Activated CD4-positive, alpha-beta T cell treated with anti-CD3 and anti-CD28 coated beads for 1 hour (primary cell): ENCODE measurements at places on chromosomes 11 and 22.

DNA sequence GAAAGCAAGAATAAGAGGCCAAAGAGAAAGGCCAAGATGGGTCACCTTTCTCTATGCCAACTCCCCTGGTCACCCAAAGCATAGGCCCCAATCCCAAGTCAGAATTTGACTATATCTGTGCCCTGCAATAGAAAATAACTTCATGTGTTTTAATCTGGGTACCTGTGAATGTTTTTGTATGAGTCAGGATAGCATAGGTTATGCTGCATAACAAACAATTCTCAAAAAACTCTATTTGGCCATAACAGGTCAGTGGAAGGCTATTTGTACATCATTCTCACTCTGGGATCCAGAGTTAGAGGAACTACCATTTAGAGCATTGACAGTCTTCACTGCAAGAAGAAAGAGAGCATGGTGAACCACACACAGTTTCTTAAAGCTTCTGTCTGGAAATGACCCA, 167.3 kb downstream of the DBX1 start:
- DNase-seq, result no peak

- DNase-seq, result no peak
Observed at GRCh38 chr11:110797453-110797852, 85.2 kb upstream of the ARHGAP20 start.

DNA sequence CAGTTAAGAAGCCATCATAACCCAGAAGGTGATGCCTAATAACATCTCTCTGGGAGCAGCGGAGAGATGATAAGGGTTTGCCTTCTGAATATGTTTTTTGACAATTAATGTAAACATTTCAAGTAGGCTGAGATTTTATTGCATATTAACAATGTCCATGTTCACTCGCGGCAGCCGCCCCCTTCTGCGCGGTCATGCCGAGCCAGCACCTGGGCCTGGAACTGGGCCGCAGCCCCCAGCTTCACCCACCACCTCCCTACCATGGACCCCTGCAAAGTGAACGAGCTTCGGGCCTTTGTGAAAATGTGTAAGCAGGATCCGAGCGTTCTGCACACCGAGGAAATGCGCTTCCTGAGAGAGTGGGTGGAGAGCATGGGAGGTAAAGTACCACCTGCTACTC, 4.3 kb upstream of the SAA1 start:
- DNase-seq, result no peak

- no peak for DNase-seq
Observed at GRCh38 chr11:134469627-134470026, 57.6 kb upstream of the B3GAT1 start.

DNA sequence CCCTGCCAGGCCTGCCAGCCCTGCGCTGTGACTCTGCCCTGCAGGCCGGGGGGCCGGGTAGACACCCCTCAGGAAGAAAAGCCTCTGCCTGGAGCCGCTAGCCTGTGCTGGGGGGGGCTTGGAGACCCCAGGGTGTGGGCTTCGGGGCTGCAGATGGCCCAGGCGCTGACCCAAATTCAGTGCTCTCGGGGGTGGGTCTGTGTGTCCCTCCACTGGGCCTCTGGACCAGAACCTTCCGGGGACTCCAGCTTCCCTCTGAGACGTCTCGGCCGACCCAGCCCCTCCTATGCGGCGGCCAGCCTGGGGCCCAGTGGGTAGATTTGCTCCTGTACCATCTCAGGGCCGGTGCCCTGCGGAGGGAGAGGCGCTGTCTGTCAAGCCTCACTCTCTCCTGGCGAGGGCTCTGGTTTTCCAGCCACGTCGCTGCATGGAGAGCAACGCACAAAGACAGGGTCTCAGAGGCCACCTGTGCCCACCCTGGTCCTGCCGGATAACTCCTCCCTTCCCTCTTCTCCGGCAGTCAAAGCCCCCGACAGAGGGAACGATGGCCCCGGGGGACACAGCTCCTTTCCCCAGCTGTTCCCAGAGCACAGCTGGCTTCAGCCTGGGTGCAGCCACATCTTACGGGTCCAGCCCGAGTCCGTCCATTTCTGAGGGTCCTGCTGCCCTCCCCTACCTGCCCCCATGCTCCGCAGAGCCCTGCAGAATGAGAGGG, 40.1 kb upstream of the TOLLIP start:
- DNase-seq, result no peak

GRCh38 chr22:46267431-46268279, at the start of gene TTC38:
Gene TTC38, plus strand, starts transcription at chr22:46268008. Its CDS starts 32 bp downstream, at chr22:46268040.
- peak; percentile 36 for DNase-seq

DNA sequence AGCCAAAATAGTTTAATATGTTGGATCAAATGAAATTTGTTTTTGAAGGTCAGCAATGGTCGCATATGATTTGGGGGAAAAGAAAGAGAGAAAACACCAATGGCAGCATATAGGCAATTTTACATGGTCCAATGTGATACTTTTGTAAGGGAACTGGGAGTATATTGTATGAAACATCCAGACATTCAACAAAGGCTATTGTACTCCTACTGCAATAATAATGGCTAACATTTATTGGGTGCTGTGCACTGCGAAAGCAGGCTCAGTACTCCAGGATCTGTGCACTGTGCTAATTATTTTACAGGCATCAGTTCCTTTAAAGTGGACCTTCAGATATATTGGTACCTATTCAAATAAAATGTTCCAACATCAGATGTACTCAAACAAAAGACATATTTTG, 5.9 kb upstream of the OR10V1 start:
- DNase-seq, result no peak

GRCh38 chr11:111049131-111049530, 196.4 kb upstream of the POU2AF2 start:
- no peak for DNase-seq

DNA sequence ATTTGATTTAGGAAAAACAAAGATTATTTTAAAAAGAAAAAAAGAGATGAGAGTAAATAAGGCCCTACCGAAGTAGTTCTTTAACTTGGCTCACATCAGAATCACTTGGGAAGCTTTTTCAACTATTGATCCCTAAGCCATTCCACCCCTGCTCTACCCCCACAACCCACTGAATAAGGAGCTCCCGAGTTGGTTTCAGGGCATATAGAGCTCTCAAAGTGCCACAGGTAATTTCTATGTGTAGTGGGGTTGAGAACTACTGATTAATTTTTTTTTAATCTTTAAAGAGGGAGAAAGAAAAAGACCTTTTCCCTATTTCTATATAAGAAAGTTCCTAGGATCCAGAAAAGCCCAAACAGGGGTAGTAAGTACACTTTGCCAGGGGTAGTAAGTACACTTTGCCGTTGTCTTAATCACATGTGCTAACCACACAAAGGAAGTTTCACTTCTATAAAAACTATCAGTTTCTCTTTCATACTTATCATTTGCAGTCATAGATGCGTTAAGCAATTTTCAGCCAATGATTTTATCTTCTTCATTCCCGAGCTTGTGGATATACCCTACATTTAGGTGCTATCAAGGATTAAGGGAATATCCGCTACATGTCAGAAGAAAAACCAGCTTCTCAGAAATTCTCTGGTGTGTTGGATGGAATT, 108.4 kb upstream of the ZC3H12C start:
- no peak for DNase-seq

- DNase-seq, result no peak
Observed at GRCh38 chr11:126914166-126914565, 86.4 kb downstream of the KIRREL3 start.

DNA sequence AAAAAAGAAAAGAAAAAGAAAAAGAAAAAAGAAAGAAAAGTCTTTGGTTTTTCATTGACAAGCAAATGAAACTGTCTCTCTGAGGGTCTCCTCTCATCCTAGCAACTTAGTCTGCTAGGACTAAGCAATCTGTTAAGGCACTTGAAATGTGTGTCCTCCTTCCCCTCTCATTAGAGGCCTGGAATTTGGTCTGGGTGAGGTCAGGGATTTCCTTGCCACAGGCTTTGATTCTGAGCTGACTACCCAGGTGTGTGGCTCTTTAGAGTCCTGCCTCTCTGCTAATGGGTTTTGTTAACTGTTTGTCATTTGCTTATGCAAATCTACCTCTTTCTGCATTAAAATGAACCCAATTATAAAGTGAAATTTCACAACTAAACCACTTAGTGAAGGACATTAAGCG, 18.3 kb upstream of the PKNOX2 start:
- no peak for DNase-seq

- DNase-seq, result no peak
Observed at GRCh38 chr22:31830721-31831070, 76.9 kb downstream of the DEPDC5 start.

- no peak for DNase-seq
Observed at GRCh38 chr22:46050451-46050845, 73.5 kb upstream of the WNT7B start.

DNA sequence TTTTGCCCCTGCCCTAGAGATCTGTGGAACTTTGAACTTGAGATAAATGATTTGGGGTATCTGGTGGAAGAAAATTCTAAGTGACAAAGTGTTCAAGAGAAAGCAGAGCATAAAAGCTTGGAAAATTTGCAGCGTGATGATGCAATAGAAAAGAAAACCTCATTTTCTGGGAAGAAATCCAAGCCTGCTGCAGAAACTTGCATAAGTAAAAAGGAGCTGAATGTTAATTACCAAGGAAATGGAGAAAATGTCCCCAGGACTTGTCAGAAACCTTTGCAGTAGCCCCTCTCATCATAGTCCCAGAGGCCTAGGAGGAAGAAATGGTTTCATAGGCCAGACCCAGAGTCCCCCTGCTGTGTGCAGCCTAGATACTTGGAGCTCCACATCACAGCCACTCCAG, 686.9 kb downstream of the FAM181B start:
- DNase-seq, result no peak

DNA sequence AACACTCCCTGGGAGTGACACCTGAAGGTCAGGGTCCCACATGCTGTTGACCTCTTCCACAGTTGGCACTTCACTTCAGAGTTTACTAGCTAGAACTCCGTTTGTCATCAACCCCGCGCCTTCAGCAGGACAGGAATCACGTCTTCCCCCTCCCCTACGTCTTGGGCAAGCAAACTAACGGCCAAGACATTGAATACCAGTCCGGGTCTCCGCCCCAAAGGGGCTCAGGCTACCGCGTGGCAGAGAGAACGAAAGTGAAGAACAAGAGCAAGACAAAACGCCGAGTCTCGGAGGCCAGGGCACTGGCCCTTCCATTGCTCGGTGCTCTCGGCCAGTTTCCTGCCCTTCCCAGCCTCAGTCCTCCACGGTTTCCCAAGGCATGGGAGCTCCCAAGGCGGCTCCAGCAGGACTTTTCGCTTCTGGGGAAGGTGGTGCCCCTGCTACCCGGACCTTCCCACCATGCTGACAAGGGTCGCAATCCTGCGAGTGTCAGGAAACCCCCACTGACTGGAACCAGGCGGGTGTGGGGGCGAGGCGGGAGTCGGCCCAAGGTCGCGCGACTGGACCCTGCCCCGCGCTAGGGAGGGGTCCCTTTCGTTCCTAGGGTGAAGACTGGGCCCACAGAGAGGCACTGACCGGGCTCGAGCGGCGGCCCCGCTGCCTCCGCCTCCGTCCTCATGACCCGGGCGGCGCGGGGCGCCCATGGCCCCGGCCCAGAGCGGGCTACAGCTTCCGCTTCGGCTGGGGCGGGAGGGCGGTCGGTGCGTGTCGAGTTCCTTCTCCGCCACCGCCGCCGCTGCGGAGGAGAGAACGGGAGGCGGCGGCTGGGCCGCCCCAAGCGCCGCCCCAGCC, at the start of gene GUCD1:
GUCD1 (minus strand) TSS at position 826 of the 852 bp plus-strand sequence; CDS start at position 679, 147 bp downstream.
- DNase-seq, result peak; percentile 15

- DNase-seq, result peak; percentile 59
Observed at GRCh38 chr11:67438158-67438902, 848 bp upstream of the PTPRCAP start.

DNA sequence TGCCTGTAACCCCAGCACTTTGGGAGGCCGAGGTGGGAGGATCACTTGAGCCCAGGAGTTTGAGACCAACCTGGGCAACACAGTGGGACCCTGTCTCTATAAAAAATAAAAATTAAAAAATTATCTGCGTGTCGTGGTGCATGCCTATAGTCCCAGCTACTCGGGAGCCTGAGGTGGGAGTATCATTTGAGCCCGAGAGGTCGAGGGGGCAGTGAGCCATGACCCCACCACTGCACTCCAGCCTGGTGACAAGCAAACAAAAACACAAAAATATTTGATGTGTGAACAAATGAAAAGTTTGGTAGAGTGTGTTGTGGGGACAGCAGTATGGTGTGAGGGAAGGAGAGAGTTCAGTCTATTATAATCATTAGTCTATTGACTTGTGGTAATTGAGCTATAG, 90.8 kb upstream of the PARVA start:
- DNase-seq, result no peak

DNA sequence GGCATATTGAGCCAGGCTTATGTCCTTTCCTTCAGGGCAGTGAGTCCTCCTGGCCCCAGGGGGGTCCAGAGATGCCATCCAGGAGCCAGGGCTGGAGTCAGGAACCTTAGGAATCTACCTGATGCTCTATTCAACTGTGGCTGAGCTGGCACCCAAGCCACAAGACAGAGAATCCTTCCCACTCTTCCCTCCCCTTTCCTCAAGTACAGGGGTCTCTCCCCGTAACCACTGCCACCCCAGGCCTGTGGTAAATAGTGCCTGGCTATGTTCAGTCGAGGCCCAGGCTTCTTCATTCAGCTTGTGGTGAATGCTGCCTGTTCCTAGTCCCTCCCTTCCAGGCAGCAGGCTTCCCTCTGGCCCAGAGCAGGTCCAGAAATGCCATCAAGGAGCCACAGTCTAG, 45.5 kb upstream of the THY1 start:
- no peak for DNase-seq

DNA sequence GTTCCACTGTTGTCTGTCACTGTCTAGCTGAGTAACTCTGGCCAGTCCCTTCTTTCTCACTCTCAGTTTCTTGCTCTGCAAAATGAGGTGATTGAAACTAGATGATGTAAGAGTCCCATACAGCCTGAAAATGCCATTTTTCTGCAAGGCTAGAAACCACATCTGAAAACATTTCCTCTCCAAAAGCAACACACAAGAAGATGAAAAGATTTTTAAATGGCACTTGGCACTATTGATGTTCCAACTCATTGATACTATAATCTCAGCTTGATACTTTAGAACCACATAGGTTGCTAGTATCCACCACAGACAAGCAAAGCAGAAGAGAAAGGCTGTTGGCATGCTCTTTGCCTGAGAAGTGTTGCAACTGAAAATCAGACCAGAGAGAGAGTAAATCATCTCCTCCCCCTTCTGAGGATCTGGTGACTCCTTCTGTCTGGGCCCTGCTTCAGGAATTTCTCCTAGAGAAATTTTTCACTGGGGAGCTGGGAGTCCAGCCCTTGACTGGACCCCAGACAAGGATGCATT, 1217.9 kb downstream of the LRRC4C start:
- no peak for DNase-seq

GRCh38 chr11:110272919-110273318, 23.5 kb downstream of the RDX start:
- no peak for DNase-seq

DNA sequence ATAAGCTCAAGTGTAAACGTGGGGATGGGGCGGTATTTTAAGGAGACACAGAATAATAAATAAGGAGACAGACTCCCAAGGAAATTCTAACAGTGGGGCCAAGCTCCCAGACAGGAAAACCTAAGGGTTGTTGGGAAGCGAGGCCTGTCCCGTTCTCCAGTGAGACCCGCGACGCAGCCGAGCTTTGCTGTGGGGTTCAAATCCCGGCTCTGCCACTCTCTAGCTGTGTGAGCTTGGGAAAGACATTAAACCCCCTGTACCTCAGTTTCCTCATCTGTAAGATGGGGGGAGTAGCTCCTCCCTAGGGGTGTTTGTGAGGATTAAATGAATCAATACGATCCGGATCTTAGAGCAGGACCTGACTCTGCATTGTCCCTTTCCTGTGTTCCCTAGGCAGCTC, 106.8 kb downstream of the TRIM29 start:
- no peak for DNase-seq
